Naive thymus-derived CD8-positive, alpha-beta T cell (primary cell): ENCODE measurements at places on chromosomes 11 and 22.
A peak's percentile ranks its signal among the peaks of the same experiment; 100 is the strongest.

DNA sequence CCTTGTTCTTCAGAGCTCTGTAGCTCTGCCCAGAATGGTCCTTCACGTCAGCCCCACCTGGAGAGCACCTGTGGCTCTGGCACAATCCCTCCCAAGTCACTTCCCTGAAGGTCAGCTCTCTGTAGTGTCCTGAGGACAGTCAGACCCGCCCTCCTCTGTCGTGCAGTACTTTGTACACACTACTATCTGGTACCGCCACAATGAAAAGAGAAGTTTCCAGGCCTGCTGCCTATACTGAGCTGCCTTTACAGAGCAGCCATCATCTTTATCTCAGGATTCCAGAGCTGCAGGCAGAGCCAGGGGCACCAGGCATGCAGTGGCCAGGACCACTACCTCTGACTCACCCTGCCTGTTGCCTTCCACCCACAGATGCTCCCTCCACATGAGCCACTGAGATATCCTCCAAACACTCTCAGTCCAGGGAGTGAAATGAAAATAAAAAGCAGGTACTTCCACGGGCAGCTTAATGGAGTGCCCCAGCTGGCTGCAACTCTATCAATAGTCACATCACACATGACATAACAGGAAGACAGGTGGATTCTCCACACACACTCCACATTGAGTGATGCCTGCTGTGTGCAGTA, 7.3 kb downstream of the PACSIN2 start:
- no peak for DNase-seq
- no peak overlapping the region for H3K4me3 ChIP-seq
- H3K27me3 ChIP-seq = no peaks in the 10 kb centered on the region
- peaks cover 78% of the 10 kb centered on the region for H3K4me1 ChIP-seq
- H3K27ac ChIP-seq = peak overlapping the region; percentile 63
- H3K36me3 ChIP-seq = no peaks in the 10 kb centered on the region

DNA sequence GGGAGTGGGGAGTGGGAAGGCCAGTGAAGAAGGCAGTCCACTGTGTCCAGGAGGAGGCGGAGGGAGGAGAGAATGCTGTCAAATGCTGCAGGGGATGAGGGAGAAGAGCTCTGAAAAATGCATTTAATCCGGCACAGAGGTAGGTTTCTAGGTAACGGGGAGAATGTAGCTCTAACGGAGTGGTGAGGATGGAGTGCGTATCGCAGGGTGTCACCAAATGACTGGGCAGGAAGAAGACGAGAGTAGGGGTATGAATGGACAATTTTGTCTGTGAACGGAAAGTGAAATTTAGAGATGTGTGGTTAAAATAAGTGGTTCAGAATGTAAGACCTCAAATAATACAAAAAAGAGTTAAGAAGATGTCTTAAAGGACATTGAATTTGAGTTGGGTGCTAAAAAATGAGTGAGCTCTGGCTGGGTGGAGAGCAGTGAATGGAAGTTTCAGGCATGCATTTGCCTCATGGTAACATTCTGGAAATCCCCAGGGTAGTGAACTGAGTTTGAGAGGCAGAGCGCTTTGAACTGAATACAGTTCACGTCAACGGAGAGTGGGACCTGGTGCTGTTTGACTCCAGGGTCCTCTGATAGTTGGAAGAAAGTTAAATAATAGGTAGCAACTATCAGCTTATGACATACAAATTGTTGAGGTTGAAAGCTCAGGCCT, 81.3 kb upstream of the CADM1 start:
- no peak for DNase-seq
- H3K4me1 ChIP-seq = no peaks in the 10 kb centered on the region
- no peaks in the 10 kb centered on the region for H3K36me3 ChIP-seq
- H3K27me3 ChIP-seq = no peaks in the 10 kb centered on the region
- no peak overlapping the region for H3K4me3 ChIP-seq
- H3K27ac ChIP-seq = no peak overlapping the region

DNA sequence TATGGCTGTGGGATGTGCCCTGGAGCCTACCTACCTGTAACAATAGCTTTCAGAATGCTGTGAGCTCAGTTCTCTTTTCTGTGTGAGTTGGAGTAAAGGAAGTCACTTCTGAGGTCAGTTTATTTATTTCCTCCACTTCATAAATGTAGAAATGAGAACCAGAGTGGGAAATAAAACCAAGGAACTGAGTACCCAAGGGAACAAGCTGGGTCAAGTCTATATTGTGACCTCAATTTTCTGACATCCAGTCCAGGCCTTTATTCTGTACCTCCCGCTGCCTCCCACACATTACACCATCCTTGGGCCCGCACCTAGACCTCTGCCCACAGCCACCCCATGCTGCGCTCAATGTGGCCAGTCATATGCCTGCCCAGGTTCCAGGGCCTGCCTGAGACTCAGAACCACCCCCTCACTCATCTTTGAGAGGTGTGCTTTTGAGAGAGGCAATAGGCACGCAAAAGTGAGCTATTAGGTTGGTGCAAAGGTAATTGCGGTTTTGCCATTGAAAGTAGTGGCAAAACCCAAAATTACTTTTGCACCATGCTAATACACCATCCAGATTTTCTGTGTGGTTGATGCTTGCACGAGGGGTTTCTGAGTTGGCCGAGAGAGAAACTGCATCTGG, 9.8 kb downstream of the MS4A6E start:
- H3K27me3 ChIP-seq = peaks cover 8% of the 10 kb centered on the region
- no peak overlapping the region for H3K27ac ChIP-seq
- H3K36me3 ChIP-seq = no peaks in the 10 kb centered on the region
- no peak for DNase-seq
- H3K4me3 ChIP-seq = no peak overlapping the region

- peaks cover 8% of the 10 kb centered on the region for H3K27me3 ChIP-seq
- H3K36me3 ChIP-seq = no peaks in the 10 kb centered on the region
- H3K4me1 ChIP-seq = peaks cover 33% of the 10 kb centered on the region
- peak; percentile 77 for DNase-seq
These were observed 6.7 kb upstream of the MCAM start for GRCh38 chr11:119323532-119324033.

GRCh38 chr11:61507962-61508861, at the start of gene LRRC10B:
TSS of gene LRRC10B (plus strand) at chr11:61508749. CDS start at chr11:61508999, 250 bp downstream.
- H3K27ac ChIP-seq = no peak within 1 kb of the TSS
- H3K27me3 ChIP-seq = peaks cover 66% of the 10 kb centered on the region

DNA sequence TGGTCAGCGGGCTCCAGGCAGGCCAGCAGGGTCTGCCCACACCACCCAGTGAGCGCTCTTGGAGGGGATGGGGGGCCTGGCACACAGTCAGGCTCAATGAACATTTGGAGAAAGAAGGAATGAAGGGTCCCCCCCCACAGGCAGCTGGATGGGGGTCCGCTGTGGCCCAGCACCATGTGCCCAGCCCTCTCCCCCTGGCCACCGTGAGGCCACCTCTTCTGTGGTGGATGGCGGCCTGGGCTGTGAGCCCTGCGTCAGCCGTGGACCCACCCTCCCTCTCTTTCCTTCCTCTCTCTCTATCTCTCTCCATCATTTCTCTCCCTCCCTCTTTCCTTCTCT, 35.1 kb upstream of the MUC5AC start:
- no peak overlapping the region for H3K27ac ChIP-seq
- H3K36me3 ChIP-seq = no peaks in the 10 kb centered on the region
- no peak overlapping the region for H3K4me3 ChIP-seq
- peaks cover 2% of the 10 kb centered on the region for H3K4me1 ChIP-seq
- H3K27me3 ChIP-seq = peaks cover 23% of the 10 kb centered on the region

- no peaks in the 10 kb centered on the region for H3K27me3 ChIP-seq
- no peak for DNase-seq
These were observed 4.4 kb upstream of the CD44 start for GRCh38 chr11:35134403-35135148.

GRCh38 chr11:18452927-18453326, 2.7 kb upstream of the LDHAL6A start:
- H3K36me3 ChIP-seq = no peaks in the 10 kb centered on the region
- no peak overlapping the region for H3K27ac ChIP-seq
- DNase-seq = no peak
- no peaks in the 10 kb centered on the region for H3K27me3 ChIP-seq

- peaks cover 4% of the 10 kb centered on the region for H3K36me3 ChIP-seq
- no peak overlapping the region for H3K4me3 ChIP-seq
- DNase-seq = no peak
These were observed 14.7 kb upstream of the PDE2A start for GRCh38 chr11:72688929-72689328.

DNA sequence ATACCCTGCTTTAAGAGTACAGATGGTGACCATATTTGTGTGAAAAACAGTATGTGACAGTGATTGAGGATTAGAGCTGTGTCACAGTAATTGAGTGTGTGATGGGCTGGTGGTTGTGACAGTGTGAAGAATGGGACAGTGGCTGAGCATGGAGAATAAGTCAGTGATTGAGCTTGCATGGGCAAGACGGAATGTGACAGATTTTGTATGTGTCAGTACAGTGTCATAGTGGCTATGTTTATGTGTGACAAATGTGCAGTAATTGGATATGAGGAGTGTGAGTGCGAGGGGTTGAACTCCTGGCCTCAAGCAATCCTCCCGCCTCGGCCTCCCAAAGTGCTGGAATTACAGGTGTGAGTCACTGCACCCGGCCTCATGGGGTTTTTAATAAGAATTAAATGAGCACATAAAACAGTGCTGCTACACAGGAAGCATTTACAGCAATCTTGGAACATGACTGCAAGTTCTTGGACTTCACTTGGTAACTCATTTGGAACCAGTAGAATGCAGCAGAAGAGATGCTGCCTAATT, 583 bp upstream of the RRAS2 start:
- peaks cover 28% of the 10 kb centered on the region for H3K4me1 ChIP-seq
- H3K27ac ChIP-seq = peak overlapping the region; percentile 15
- no peak for DNase-seq

- no peaks in the 10 kb centered on the region for H3K36me3 ChIP-seq
- no peak for DNase-seq
- H3K27ac ChIP-seq = no peak overlapping the region
- H3K27me3 ChIP-seq = peaks cover 2% of the 10 kb centered on the region
- no peaks in the 10 kb centered on the region for H3K4me1 ChIP-seq
These were observed 92.9 kb upstream of the AMOTL1 start for GRCh38 chr11:94675239-94675638.

- H3K4me3 ChIP-seq = peak overlapping the region; percentile 68
- DNase-seq = peak; percentile 90
- H3K27me3 ChIP-seq = no peaks in the 10 kb centered on the region
- no peaks in the 10 kb centered on the region for H3K36me3 ChIP-seq
- H3K27ac ChIP-seq = peak overlapping the region; percentile 98
These were observed 262.7 kb downstream of the ETS1 start for GRCh38 chr11:128324531-128325141.
